ENCODE measurements at places on chromosomes 11 and 22. TPM values are rescaled to one million over a fixed set of nuclear protein-coding genes. Genes with fewer than 3 reads are reported as not detected.

GRCh38 chr22:21657360-21658032 lies 8.3 kb upstream of the PPIL2 start:
- H3K36me3 ChIP-seq: no peaks in the 10 kb centered on the region
- DNase-seq: peak; percentile 91
- no peaks in the 10 kb centered on the region for H3K27me3 ChIP-seq
- H3K4me1 ChIP-seq: peaks cover 16% of the 10 kb centered on the region
- H3K27ac ChIP-seq: peak overlapping the region; percentile 56

DNA sequence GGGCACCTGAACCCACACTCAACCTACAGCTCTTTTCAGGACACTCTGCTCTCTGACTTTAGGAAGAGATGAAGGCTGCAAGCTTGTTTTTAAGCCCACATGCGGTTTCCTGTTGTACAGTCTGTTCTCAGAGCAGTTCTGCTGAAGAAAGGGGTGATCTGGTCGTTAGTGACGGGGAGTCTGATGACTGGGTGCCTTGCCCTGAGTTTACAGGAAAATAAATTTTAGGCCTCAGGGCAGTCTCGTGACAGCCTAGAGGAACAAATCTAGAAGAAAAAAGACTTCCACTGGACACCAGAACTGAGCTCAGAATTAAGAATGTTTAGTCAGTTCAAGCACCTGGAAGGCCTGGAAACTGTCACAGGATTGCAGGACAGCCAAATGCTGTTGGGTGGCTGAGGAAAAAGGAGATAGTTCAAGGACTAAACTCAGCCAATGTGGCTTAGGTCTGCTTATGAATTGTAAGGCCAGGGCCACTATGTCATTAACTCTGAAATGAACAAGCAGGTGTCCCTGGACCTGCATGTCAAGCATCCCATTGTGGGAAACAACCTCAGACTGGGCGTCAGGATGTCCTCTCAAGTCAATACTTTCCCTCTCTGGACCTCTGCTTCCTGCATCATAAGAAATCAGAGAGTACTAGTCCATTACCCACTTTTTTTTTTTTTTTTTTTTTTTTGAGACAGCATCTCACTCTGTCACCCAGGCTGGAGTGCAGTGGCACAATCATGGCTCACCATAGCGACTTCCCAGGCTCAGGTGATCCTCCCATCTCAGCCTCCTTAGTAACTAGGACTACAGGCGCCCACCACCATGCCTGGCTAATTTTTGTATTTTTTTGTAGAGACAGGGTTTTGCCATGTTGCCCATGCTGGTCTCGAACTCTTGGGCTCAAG lies 5.7 kb downstream of the PIK3IP1 start:
- peaks cover 78% of the 10 kb centered on the region for H3K36me3 ChIP-seq
- no peak overlapping the region for H3K4me3 ChIP-seq
- peaks cover 60% of the 10 kb centered on the region for H3K4me1 ChIP-seq

Gene TRIM49D1
- total RNA-seq: not detected

Gene RIMBP3B
- total RNA-seq: 0.21 TPM
